ENCODE measurements at places on chromosomes 2 and 18. TPM values are rescaled to one million over a fixed set of nuclear protein-coding genes. Genes with fewer than 3 reads are reported as not detected.

DNA sequence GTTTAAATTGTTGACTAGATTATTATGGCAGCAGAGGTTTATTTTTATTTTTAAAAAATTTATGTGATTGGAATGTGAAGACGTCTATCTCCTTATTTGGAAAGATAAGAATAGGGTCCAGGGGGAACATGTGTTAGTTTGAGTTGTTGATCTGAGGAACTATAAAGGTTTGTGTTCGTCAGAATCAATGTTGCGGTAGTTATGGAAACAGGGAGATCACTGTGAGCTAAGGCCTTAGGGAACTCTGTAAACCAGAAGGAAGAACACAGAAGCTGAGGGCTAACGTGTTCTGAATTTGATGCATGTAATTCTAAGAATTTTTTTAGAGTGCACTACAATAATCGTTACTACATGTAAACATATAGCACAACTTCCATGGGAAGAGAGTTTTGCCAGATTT lies 168.5 kb upstream of the ZSWIM2 start:
- no peak for DNase-seq

GRCh38 chr2:215699700-215700538 lies 264.1 kb upstream of the FN1 start:
- DNase-seq = no peak

DNA sequence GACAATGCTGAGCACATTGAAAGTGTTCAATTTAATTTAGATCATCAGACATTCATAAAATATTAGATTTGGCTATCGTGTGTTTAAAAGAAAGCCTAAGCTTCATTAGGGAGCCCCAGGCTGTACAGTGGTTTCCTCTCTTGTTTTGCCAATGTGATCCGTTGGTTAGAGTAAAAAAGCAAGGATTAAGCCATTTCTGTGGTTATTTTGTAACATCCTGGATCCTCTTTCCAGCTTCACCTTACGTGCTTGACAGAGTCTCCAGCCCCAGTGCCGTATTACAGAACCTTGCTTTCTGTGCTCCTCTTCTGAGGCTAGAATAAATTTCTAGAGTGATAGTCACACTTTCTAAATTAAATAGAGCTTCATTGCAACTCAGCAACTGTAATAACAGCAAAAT lies 289.3 kb upstream of the LINC00305 start:
- DNase-seq = no peak

GRCh38 chr18:74896390-74896991 lies 298.8 kb downstream of the ZNF407 start:
- no peak for DNase-seq

DNA sequence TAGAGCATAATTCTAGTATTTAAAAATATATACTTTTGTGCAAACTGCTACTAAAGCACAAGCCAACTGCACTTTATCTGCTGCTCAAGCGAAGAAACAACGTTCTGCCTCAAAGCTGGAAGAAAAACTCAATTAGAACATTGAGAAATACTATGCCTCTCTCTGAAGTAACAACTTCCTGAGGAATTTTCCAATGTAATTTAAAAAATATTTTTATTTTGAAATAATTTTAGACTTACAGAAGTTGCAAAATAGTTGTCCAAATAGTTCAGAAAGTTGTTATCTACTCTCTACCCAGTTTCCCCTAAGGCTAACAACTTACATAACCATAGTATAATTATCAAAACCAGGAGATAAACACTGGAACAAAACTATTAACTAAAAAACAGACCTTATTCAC lies 12.3 kb upstream of the POLI start:
- DNase-seq = no peak

DNA sequence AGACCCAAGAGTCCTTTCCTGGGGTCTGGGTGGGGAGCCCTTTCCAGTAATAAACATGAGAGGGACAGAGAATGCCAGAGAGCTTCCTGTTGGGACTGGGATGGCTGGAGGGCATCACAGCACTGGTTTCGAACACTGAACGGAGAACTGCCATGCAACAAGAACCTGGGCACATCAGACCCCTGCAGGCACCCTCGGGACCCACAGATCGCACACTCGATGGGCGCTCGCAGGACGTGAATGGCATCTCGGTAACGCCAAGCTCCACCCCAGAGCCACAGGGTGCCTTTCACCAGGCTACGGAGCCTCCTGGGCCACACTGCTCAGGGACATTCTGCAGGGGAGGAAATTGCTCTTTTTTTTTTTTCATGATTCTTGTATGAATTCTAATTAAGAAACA lies 25.1 kb downstream of the SLC66A2 start:
- peak; percentile 25 for DNase-seq

GRCh38 chr2:159349674-159350299 lies 63.3 kb upstream of the WDSUB1 start:
- DNase-seq = no peak

- no peak for DNase-seq
Observed at GRCh38 chr18:9117980-9118841, 15.7 kb downstream of the NDUFV2 start.

GRCh38 chr2:190488516-190489233 lies 45.8 kb downstream of the NEMP2 start:
- DNase-seq = no peak

- no peak for DNase-seq
Observed at GRCh38 chr2:190382851-190383250, 25.3 kb upstream of the MFSD6 start.

DNA sequence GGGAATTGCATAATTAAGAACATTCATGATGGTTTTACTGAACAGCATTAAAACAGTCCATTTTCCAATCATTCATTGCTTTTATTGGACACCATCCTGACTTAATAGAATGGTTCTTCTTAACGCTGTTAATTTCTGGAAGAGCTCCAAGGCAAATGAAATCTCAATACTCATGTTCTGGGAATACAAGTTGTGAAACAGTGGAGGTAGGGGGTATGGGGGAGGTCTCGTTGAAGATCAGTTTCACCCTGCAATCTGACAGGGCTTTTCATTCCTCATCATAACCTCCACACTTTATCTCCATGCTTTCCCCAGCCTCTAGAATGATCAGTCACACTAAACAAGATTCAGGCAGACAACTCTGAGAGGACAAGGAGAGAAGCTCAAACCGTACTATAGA lies 113.6 kb downstream of the ETAA1 start:
- DNase-seq = no peak

DNA sequence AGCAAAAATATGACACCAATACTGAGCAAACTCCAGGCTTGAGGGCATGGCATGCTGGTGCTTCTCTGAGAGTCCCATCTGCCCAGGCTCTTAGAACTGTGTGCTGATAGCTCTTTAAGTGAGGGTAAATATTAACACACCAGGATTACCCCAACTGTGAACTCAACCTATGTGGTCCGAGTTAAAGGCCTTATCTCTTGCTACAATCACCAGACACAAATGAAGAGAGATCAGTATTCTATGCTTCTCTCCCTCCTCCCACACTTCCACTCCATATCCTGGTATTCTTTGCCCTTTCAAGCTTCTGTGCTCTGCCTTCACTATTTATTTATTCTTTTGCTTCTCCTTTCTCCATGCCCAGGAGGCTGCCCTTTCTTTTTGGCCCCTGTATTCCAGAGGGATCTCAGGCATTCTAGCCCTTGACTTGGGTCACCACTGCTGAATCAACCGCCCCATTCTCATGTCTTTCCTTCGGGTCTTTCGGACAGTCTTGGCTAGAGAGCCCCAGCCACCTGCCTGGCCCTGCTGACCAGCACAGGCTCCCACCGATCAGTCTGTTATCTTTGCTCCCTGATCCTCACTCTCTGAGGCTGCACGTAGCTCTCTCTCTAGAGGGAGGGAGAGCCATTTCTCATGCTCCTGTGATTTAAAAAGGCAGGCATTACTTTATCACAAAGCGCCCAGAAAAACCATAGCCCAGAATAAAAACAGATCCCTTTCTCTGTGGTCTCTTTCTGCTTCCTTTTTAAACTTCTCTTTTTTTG lies 17.2 kb upstream of the HK2 start:
- DNase-seq = no peak

DNA sequence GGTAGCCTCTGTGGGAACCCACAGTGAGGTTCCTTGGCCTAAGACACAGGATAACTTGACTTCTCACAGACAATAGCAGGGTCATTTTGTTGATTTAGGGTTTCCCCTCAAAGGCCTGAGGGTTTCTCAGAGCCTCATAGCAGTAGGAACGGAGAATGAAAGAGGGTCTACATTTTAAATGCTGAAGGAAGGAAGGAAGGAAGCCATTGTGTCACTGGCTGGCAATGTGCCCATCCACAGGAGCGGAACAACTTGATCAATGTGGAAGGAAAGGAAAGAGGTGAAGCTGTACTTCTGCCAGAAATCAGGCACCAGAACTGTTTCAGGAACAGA lies 5.1 kb downstream of the IL1B start:
- peak; percentile 48 for DNase-seq

GRCh38 chr18:75170916-75171315 lies 38.0 kb downstream of the PTGR3 start:
- no peak for DNase-seq

- peak; percentile 71 for DNase-seq
Observed at GRCh38 chr2:111165084-111165483, 44.4 kb downstream of the BCL2L11 start.

DNA sequence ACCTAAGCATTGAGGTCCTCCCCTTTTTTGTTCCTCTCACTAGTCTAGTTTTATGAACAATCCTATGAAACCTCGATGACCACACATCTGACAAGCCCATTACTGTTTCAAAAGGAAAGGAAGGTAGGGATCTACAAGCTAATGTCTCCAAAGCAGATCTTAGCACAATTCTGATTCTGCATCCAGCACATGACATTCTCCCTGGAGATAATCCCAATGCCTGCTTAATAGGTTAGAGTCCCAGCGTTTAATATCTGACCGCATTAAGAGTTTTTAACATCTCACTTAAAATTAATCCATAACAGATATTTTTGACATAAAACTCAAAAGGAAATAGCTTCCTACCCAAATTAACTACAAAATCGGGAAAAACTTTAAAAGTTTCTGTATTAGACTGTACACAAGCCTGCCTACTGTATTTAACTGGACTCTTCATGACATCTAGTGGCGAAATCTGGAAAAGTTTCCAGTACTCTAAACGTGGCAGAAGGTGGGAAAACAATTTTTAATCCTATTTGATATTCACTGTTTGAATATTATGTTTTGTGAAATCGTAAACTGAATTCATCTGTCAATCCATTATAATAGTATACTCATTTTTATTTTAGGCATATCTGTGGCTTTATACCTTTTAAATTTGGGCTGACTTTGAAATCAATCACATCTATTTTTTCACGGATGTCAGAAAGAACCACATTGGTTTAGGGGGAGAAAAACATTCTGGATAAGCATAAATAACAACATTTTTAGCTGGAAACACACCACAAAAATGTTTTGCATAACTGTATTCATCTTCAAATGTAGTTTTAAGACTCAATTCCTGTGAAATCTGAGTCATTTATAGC lies 62.4 kb downstream of the TXNL1 start:
- DNase-seq = no peak

GRCh38 chr2:201970786-201971108 lies 62.9 kb upstream of the FZD7 start:
- no peak for DNase-seq

- DNase-seq = no peak
Observed at GRCh38 chr2:39008665-39009064, 112.2 kb downstream of the SOS1 start.

DNA sequence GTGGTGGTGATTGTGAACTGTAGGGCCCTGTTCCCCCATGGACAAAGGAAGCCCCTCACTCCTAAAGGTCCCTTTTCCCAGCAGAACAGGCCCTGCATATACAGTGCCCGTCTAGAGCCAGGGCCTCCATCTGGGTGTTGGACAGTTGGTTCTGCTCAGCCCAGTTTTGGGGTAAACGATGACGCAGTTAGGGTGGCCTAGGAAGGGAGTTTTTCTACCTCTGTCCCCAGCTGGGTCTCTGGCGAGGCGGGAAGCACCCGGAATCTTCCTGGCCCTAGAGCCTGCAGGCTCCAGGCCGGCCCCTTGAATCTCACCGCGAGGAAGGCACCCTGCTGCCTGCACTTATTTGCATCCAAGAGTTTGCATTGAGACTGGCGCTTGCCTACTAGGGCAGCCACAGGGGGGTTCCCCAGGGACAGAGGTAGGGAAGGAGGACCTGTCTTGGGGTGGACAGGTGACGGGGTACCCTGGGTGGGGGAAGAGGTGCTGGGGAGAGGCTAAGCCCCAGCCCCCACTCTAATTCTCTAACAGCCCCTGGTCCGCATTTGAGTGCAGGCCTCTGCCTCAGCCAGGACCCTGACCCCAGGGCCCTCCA lies 529 bp upstream of the MTA3 start:
- peak; percentile 46 for DNase-seq

- DNase-seq = no peak
Observed at GRCh38 chr2:10083692-10084211, 3.5 kb upstream of the CYS1 start.

DNA sequence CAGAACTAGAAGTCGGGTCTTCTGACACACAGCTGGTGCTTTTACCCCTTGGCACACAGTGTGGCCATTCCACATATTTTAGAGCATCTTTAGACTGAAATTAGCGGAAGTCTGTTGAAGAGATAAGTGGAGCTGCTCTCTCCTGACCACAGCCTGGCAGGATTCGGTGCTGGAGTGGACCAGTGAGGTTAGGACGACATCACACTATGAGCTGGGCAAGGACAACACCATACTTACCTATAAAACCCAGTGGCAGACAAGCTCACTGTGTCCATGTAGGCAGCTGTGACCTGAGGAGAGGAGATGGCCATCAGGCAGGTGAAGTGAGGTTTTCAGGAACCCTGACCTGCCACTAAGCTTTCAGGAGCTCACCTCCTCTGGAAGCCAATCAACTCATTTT lies 70.1 kb downstream of the XDH start:
- no peak for DNase-seq

- no peak for DNase-seq
Observed at GRCh38 chr2:46303233-46303632, 6.0 kb downstream of the EPAS1 start.

DNA sequence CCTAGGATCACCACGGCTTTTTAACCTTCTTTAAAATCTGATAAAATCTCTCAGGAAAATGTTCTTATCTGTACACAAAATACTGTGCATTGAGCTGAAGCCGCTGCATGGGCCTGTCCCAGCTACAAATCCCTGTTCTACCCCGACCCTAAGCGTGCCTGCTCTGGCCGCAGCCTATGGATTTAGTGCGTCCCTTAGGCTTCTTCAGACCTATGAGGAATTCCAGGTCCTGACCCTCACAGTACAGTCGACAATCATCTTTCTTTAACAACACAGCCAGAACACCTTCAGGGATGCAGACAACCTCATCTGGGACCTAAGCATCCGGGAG lies 477 bp upstream of the WDCP start:
- no peak for DNase-seq

RFTN2 gene
- total RNA-seq = 4.4 TPM

OTOF gene
- total RNA-seq = not detected

OR6B2 gene
- total RNA-seq = not detected

FAP gene
- total RNA-seq = 0.62 TPM

IL1R2 gene
- 1.4 TPM for total RNA-seq

CCT4 gene
- total RNA-seq = 96.0 TPM
